ENCODE measurements at places on chromosomes 2 and 18.
A peak's percentile ranks its signal among the peaks of the same experiment; 100 is the strongest.

- DNase-seq = peak; percentile 64
Measured at GRCh38 chr2:55019526-55020258, 30.6 kb downstream of the RTN4 start.

- no peak for DNase-seq
Measured at GRCh38 chr18:58290116-58290695, 246.2 kb downstream of the NEDD4L start.

GRCh38 chr2:129829588-129829987 is 149.9 kb upstream of the RAB6C start:
- DNase-seq = no peak

- no peak for DNase-seq
Measured at GRCh38 chr18:27413495-27414401, 228.6 kb upstream of the CHST9 start.

DNA sequence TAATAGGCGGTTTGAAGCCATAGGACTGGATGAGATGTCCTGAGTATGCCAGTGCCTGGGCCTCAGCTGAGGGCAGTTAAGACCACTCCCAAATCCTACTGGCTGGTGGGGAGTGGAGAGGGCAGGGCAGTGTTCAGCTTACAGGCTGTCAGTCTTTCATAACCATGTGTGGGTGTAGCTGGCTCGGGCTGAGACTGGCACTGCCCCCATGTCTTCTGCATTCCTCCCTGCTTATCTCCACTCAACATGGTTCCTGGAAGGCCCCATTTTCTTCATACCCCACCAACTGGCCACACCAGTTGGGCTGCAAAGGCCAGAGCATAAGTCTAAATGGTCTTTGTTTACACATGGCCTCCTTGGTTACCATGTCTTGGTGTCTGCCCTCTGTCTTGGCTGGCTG is 17.2 kb upstream of the IL37 start:
- DNase-seq = peak; percentile 61

DNA sequence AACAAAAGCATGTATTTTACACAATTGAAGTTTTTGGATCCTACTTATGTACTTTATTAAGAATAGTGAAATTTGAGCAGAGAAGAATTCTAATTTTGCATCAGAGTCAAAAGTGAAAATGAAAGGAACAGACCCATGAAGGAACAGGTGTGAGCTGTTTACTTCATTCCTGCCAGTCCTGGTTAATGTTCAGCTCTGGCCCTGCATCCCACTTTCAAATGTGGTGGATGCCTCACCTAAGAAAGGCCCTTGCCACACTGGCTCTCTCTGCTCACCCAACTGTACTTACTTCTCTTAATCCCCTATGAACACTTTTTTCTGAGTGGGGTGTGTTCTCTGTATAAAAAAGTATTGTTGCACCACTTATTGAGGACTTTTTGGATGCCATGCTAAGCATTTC is 22.2 kb downstream of the FAM110C start:
- no peak for DNase-seq

DNA sequence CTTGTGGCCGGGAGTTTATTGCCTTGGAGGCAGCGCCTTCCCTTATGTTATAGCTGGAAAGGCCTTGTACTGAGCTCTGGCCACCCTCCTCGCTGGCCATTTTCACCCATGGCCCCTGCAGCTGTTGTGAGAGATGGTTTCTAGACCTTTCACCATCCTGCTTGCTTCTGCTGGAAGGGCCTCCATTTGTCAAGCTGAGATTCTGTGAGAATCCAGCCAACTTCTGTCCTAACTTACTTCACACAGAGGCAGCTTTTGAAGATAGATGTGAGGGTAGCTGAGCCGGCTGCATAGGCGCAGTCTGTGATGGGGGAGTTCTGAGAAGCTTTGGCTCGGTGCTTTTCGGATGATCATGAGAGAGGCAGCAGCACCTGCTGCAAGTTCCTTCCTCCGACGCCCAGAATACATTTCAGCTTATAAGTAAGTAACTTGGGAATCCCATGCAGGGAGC is 8.7 kb downstream of the CTIF start:
- no peak for DNase-seq

DNA sequence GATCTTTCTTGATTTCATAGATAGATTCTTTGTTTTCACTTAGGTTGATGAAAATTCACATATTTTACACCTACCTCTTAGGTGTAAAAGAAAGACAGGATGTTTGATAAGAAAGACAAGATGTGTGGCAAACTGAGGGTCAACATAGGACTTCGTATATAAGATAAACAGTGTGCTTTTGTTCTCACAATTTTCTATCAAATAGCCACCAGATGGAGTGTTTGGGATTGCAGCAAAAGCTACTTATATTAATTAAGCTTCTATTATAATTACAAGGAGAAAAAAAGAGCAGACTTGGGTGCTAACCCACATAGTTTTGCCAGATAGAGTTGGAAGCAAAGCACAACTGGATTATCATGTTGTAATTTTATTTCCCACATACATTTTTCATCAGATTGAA is 232.9 kb downstream of the CDH7 start:
- peak; percentile 3 for DNase-seq

DNA sequence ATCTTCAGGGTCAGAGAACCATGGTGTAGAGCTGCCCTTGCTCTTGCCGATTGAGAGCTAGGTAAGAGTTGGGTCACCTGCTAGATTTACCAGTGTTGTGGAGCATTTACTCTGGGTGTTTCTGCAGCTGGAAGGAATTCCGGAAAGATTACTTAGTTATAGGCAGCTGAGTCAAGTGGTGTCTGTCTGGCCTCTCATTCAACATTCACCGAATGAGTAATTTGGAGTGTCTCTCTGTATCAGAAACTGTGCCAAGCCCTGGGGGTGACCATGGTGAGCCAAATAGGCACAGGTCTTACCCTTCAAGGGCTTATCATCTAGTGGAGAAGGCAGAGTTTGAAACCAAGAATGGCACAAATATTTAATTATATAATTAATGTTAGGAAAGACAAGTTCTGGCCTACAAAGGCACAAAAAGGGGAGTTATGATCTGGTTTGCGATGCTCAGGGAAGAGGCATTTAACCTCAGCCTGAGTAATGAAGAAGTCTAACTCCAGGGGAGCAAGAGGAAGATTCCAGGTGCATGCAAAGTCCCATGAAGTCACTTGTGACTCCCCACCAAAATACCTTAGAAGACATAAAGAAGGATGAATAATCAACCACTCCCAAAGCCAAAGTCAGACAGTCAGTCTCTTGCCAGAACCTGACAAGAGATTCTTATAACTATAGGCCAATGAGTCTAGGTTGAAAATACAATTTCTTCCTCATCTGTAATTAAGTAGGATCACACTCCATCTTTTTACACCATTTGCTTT is 12.5 kb downstream of the SETBP1 start:
- no peak for DNase-seq

DNA sequence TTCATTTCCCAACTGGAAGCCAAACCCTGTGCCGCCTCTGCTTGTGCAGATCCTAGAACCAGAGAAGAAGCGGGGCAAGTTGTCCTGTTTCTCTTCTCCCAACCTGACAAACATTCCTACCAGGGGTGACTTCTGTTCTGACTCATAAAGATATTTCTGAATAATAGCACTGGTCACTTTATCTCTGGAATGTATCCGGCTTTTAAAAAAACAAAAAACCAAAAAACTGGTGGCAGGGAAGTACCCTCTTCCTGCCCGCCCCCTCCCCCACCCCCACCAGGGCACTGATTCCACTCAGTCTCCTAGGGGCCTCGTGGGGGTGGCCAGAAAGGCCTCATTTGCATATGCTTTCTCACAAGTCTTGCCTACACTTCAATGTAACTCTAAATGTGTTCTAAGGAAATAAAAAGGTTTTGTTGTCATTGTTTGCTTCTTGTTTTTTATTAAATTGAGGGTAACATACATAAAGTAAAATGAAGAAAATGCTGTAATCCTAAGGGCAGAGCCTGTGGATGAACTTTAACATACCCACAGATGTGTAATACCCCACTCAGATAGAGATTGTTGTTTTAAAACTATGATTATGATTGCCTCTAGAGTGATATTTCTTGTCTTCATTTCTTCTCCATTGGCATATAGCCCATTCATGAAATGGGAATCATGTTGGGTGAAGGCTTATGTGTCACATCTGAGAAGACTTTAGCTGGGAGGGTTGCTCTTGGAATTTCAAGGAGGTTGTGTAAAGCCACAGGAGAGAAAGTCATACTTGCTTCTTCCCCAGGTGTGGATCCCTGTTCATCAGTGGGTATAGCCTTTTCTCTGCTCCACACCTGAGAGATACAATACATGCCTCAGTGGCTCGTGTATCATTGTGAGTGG is 5.3 kb upstream of the FOSL2 start:
- no peak for DNase-seq

GRCh38 chr18:356778-357177 is 88.9 kb upstream of the THOC1 start:
- no peak for DNase-seq

- no peak for DNase-seq
Measured at GRCh38 chr2:214671319-214671885, 138.1 kb downstream of the BARD1 start.

DNA sequence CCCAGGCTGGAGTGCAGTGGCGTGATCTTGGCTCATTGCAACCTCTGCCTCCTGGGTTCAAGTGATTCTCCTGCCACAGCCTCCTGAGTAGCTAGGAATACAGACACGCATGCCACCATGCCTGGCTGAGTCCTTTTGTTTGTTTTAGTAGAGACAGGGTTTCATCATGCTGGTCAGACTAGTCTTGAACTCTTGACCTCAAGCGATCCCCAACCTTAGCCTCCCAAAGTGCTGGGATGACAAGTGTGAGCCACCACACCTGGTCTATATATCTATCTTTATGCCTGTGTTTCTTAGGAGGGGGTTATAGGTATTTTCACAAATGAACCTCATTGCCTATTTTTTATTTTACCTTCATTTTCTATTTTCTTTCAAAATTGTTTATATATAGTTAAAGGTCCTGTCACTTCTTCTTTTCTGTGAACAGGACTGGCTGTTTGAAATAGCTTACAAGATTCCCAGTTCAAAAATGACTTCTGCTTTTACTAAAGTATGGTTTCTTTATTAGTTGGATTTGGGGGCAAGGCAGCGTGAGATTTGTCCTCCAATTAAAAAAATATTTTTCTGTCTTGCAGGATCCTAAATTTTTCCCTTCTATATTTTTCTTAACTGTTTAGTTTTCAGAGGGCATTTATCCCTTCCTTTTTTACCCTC is 16.4 kb upstream of the MARCHF7 start:
- DNase-seq = peak; percentile 38

- peak; percentile 78 for DNase-seq
Measured at GRCh38 chr18:63848159-63848558, 39.3 kb upstream of the SERPINB2 start.

DNA sequence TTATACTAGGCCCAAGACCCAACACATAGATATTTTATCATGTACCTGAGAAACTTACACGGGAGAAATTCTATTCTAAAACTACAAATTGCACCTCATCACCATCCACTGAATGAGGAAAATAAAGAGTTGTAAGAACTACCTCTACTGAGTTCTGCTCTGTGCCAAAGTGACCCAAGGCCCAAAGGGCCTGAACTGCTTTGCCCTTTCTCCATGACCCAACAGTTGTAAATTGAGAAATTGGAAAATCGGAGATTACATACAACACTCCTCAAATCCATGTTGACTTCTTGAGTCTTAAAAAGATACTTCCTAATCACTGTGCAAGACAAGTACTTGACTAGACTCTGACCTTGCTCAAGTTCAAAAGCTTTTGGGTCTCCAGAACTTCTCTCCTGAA is 8.8 kb downstream of the NR4A2 start:
- no peak for DNase-seq

- peak; percentile 98 for DNase-seq
Measured at GRCh38 chr2:14967729-14968128, 335.2 kb downstream of the LRATD1 start.

- no peak for DNase-seq
Measured at GRCh38 chr2:200081236-200081635, 125.9 kb downstream of the MAIP1 start.

- DNase-seq = peak; percentile 66
Measured at GRCh38 chr18:72652990-72653593, 109.0 kb upstream of the CBLN2 start.

DNA sequence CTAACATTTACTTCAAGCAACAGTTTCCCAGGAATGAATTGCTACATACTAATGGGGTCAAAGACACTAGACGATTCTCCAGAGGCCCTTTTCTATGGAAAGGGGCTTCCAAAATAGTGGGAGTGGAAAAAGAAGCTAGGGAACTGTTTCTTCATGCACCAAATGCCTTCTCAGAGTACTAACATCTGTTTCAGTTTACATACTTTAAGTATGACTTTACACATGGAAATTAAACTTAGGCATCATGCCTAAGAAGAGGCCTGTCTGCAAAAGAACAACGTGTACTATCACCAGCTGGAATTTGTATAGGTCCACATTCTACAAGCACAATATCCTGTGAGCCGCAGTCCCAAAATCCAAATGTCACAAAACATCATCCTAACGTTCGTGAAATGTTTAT is 29.4 kb upstream of the WDR75 start:
- DNase-seq = no peak

- no peak for DNase-seq
Measured at GRCh38 chr2:15948704-15948957, 8.3 kb downstream of the MYCN start.

- no peak for DNase-seq
Measured at GRCh38 chr2:39359453-39360038, 77.5 kb downstream of the MAP4K3 start.

DNA sequence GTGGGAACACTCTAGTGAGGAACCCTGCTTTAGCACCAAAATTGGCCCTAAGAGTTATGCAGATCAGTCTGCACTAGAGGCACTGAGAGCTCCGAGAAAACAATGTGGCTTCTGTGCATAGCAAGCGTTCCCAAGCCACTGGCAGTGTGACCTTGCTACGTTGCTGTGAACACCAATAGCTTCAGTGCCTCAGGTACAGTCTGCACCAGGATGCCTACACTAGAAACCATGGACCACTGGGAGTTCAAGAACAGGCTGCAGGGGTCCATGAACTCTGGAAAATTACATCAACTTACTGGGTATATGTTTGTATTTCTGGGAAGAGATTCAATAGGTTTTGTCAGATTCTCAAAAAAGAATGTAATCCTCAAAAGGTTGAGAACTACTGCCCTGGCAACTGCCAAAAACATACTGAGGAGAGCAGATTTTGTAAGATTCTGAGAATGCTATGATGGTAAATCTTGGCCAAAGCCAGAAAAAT is 18.3 kb upstream of the SP3 start:
- DNase-seq = no peak

- DNase-seq = no peak
Measured at GRCh38 chr2:168465594-168465993, 9.5 kb downstream of the CERS6 start.

DNA sequence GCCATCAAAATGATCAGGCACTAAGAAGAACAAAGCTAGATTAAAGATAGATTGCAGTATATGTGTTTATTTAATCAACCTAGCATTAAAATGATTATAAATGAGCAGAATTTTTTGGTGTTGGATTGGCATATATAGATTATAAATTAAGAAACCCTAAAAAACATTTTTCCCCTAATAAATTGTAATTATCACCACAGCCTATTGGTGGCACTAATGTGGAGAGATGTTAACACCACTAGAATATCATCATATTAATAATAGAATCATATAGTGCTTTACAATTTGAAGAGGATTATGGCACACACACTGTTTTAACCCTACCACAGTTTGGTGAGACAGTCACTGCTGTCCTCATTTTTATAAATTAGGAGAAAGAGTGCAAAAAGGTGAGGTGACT is 112.4 kb upstream of the RND3 start:
- no peak for DNase-seq
